ENCODE measurements at places on chromosomes 6 and 20.

DNA sequence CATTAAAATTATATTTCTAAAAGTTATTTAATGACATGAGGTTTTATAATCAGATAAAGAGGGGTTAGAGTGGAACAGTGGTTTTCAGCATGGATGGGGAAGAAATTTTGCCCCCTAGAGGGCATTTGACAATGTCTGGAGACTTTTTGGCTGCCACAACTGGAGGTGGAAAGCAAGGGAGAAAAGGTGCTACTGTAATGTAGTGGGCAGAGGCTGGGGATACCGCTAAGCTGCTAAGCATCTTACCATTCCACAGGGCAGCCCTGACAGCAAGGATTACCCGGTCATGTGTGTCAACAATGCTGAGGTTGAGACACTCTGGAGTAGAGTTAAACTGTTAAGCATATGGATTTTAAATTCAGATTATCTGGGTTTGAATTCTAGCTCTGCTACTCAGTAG, 52.9 kb upstream of the FABP7 start:
- no peak for DNase-seq

- no peak for DNase-seq
Measured at GRCh38 chr6:140789466-140789865, 1343.3 kb upstream of the GJE1 start.

- no peak for DNase-seq
Measured at GRCh38 chr6:154800338-154800737, 67.1 kb downstream of the SCAF8 start.

DNA sequence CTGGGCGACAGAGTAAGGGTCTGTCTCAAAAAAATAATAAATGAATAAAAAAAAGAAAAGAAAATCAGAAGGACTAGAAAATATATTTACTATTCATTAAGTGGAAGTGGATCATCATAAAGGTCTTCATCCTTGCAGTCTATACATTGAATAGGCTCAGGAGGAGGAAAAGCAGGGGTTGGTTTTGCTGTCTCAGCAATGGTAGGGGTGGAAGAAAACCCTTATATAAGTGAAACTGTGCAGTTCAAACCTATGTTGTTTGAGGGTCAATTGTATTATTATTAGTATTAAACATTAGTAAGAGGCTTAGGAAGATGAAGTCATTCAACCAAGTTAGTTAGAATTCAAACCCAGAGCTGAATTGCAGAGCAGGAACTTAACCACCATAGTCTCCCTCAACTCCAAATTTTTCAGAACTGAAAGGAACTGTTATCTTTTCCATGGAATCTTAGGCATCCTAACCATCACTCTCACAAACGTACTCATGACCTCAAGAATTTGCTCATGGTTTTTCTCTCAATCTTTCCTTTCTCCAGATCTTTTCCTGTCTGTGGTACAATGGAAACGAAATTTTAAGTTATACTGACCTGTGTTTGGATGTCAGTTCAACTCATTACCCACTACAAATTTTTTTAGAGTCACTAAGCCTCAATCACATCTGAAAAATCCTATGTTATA, 7.7 kb upstream of the SMIM13 start:
- no peak for DNase-seq

DNA sequence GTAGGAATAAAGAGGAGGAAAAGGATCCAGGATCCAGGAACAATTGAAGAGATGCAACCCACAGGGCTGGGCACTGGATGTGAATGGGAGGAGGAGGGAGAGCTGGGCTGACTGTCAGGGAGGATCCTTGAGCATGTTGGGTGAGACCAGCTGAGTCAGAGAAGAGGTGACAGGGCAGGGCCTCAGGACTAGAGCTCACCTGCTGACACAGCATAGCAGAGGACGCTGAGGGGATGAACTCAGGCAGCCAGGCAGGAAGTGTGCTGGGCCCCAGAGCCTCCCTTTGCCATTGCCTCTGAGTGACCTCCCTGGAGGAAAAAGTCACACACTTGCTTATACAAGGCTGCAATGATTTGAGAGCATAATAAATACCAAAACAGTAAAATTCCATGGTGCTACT, 72.3 kb downstream of the ZNF133 start:
- DNase-seq: no peak

GRCh38 chr20:14826543-14827313, 489.3 kb upstream of the FLRT3 start:
- no peak for DNase-seq

DNA sequence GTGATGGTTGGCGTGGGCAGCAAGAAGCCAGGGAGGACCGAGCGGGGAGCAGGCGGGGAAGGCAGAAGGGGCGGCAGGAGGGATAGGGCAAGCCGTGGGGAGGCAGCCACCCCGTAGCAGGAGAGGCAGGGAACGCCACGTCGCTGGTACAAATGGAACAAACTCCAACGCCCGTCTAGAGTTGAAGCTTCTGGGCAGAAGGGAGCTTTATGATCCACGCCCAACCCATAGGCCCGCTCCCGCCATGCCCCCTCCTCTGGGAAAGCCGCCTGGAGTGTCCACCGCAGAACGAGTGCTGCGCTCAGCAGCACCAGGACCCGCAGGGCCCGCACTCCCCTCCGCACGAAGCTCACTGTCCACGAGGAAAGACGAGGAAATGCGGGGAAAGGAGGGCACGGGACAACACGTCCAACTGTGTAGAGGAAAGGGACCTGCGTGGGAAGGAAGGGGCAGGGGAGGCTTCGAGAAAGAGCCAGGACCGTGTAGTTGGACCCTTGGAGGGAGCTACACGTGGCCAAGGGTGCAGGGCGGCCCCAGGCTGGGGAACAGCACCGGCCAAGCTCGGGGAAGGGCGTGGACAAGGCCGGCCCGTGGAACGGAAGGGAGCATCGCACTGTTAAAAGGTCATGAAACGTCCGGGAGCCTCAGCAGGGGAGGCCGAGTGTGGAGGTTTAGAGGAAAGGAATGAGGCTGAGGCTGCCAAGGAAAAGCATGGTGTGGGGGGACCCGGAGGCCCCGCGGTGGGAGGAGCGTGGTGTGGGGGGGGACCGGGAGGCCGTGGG, 204.0 kb downstream of the DLL1 start:
- no peak for DNase-seq

DNA sequence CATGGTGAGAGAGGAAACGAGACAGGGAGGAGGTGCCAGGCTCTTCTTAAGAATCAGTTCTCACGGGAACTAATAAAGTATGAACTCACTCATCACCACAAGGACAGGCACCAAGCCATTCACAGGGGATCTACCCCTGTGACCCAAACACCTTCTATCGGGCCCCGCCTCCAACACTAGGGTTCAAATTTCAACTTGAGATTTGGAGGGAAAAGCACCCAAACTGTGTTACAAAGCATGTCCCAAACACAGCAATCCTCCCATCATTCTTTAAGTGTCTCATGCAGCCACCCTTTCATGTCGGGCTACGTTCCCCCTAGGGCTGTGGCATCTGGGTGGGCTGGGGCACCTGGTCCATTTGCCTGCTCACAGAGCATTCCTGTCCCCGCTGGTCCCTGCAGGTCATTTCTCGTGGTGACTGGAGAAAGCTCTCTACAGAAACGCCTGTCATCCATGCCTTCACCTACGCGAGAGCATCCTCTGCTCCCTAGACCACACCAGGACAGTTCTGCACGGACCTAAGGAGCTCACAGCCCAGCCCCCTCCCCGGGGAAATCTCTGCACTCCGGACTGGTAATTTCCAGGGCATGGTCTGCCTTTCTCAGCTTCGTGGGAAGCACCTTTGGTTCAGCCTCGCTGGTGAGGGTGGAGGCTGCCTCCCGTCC, 79.6 kb downstream of the TTLL2 start:
- no peak for DNase-seq

DNA sequence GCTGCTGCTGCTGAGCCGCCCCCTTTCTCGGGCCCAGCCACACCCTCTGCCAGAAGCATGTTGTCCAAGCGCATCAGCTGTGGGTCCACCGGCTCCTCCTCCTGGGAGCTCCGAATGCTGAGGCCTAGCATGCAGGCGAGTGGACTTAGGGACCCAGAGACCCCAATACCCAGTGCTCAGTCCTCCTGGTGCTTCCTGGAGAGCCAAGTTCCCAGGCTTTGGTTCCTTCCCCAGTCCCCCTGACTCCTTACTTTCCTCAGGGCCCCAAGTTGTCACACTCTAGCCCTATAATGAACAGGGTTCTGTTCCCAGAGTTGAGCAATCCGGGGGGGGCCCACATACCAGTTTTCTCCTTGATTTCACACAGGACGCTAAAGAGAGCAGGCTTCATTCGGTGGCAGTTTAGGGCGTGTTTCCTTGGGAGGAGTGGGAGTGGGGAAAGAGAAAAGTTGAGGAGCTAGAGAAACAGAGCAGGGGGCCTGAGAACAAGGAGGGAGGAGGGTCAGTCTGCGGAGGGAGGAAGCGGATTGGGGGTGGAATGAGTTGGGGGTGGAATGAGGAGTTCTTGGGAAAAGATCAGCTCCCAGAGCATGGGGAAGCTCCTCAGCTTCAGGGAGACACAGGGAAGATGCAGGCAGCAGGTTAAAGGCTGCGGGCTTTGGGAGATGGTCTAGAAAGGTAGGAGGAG, 1.5 kb downstream of the PBX2 start:
- DNase-seq: no peak

- no peak for DNase-seq
Measured at GRCh38 chr20:49482621-49483017, at the start of gene KCNB1. KCNB1 (minus strand) TSS chr20:49482668; CDS start chr20:49482480, 188 bp downstream.

GRCh38 chr20:52389606-52390005, 198.0 kb upstream of the ZFP64 start:
- no peak for DNase-seq

DNA sequence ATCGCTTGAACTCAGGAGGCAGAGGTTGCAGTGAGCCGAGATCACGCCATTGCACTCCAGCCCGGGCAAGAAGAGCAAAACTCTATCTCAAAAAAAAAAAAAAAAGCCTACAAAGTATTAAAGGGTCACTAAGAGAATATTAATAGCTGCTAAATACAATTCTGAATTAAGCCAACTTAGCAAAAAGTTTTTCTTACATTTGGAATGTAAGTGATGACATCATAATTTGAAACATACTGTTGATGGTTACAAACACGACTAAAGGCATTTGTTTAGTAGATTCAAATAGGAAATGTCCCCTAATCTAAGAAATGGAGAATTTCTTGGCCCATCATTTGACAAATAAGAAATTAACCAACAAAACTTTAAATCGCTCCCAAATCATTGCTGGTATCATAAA, 282.8 kb downstream of the RNGTT start:
- no peak for DNase-seq

DNA sequence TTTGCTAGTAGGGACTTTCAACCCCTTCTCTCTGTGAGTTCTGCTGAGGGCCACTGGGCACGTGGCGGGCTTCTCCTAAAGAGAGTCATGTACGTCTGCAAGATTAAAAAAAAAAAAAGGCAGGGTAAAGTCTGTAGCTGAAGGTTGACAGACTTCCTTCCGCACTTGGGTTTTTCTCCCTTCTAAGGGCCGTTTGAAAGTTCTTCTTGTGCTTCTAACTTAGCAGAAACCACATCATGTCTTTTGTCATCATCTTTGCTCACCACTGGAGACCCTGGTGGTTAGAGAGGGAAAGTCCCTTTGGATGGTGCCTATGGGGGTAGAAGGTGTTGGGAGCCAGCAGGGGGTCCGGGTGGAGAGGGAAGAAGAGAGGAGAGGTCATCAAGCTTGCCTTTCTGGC, 31.4 kb downstream of the PRDM1 start:
- DNase-seq: peak; percentile 37

GRCh38 chr20:10919396-10920140, 245.8 kb upstream of the JAG1 start:
- DNase-seq: no peak
